Right renal cortex interstitium (tissue), 3 donors: ENCODE measurements at places on chromosomes 6 and 20.

DNA sequence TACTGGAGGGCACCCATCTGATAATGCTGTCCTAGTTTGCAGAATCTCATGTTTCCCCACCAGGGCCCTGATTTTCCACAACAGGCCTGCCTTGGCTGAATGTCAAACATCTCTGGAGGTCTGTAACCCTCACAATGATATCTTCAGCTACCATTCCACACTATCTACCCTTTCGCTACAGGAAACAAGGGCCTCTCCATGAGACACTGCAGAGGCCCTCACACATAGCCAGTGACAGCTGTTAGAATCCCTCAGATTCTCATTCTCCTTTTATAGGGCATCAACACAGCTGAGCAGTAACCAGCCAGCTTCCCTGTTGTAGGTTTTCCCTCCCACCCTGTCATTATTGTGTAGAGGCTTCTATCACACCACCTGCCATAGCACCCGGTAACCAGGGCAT lies 29.6 kb upstream of the MICB start:
- DNase-seq: no peak

- DNase-seq: no peak
Observed at GRCh38 chr6:119647309-119647708, 297.7 kb upstream of the MAN1A1 start.

DNA sequence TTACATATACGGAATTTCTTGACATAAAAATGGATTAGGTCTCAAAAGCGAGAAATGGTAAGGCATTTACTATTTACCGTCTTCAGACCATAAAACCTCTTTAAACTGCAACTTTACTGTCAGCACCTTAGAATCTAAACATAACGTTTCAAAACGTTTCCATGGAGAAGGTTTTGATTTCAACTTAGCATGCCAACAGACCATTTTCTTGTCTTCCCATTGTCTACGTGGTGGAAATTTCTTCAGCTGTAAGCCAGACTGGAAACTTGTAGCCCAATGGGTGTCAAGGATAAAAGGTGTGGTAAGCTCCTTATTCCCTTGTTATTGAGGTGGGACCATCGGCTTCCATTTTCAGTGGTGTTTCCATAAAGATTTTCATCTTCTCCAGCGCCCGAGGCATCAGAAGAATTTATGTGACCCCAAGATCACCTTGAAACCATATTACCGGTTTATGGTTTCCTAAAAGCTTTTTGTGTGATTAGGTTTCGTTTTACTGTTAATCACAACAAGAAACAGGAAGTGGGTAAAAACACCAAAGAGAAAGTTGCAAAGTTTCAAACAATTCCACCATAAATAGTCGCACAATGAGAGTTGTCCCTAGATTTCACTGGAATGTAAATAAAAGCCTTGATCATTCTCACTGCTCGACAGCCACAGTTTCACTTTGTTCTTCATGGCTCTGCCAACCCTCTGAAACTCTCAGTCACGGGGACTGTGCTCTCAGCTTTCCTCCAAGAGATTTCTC lies 63.0 kb upstream of the CD2AP start:
- DNase-seq: no peak

DNA sequence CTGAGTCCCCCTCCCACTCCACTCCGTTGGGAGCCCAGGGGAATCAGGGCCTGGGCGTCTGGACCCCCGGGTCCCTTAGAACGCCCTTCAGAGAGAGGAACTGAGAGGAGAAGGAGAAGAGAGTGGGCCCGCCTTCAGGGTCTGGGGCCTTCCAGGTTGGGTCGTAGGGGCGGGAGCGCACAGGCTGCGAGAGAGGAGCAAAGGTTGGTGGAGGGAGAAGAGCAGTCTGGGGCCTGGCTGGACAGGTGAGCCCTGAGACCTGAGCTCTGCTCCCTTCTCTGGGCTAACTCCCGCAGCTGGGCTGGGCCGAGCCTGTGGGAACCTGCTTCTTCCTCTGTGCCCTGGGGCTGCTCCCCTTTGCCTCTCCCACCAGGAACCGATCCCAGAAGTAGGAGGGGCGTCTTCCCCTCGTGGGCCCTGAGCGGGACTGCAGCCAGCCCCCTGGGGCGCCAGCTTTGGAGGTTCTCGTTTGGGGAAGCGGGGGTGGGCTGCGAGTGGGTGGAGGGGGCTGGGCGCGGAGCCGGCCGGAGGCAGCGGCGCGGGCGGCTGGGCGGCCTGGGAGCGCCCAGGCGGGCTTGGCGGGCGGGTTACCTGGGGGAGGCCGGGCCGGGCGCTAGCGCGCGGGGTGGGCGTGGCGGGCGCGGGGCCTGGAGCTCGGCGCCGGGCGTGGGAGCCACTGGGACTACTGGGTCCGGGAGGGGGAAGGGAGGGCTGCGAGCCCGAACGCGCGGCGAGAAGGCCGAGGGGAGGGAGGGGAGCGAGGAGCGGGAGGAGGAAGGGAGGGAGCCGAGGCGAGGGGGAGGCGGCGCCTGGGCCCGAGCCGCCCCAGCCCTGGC lies at the start of gene DDR1:
Gene DDR1 (plus strand): TSS at position 835 of the 836 bp plus-strand sequence. CDS start 4,211 bp downstream, outside the sequence.
- DNase-seq: no peak

DNA sequence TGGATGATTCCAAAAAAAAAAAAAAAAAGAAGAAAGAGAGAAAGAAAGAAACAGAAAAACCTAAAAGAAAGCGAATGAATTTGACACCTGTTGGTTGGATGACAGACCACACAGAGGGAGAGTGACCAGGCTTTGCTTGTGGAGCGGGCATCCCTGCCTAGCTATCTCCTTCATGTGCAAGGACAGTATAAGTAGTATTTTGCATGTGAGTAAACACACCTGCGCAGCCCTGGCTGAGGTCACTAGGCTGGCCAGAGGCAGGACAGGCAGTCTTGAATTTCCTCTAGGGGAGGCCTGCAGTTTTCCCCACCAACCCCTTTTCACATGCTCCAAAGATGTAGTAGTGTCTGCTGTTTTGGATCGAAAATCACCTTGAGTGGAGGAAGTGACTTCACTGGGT lies 126.4 kb downstream of the CCDC170 start:
- DNase-seq: no peak

- no peak for DNase-seq
Observed at GRCh38 chr20:33697129-33697528, 10.9 kb upstream of the E2F1 start.

GRCh38 chr6:105001906-105002305 lies 45.0 kb downstream of the LIN28B start:
- no peak for DNase-seq

GRCh38 chr6:327538-328116 lies 35.3 kb downstream of the DUSP22 start:
- no peak for DNase-seq

DNA sequence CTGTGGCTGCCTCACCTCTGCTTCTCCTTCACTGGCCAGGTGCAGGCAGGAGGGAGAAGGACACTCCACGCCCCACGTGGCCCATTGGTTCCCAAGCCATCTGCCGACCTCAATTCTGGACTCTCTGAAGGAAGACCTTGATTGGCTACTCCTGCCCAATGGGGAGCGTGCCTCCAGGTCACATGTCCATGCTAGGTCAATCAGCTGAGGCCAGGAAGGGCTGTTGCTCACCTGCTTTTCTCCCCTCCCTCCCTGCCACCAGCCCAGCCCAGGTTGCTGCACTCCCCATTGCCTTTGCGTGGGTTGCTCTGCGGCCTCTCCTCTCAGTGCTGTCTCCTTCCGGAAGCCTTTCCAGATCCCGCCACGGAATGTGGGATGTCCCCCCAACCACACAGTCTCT lies 21.9 kb upstream of the CDH4 start:
- no peak for DNase-seq

DNA sequence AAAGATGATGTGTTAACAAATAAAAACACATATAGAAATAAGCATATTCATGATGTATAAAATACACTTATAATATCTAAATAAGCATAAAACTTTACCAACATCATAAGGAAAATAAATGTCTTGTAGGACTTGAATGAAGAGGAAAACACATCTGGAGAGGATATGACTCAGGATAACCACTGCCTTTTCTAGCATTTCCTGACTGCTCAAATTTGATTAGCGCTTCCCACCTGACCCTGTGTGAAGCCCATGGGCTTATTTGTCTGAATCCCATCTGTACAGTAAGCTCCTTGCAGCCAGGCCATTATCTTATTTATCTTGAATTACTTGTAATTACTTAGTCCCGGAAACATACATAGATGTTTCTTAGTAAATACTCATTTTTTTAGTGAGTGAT lies 608.6 kb downstream of the COL12A1 start:
- DNase-seq: no peak

GRCh38 chr6:164947164-164947563 lies 362.2 kb downstream of the C6orf118 start:
- no peak for DNase-seq

GRCh38 chr6:140230282-140230681 lies 855.8 kb upstream of the CITED2 start:
- no peak for DNase-seq

- no peak for DNase-seq
Observed at GRCh38 chr6:122620902-122621301, 10.7 kb downstream of the PKIB start.

DNA sequence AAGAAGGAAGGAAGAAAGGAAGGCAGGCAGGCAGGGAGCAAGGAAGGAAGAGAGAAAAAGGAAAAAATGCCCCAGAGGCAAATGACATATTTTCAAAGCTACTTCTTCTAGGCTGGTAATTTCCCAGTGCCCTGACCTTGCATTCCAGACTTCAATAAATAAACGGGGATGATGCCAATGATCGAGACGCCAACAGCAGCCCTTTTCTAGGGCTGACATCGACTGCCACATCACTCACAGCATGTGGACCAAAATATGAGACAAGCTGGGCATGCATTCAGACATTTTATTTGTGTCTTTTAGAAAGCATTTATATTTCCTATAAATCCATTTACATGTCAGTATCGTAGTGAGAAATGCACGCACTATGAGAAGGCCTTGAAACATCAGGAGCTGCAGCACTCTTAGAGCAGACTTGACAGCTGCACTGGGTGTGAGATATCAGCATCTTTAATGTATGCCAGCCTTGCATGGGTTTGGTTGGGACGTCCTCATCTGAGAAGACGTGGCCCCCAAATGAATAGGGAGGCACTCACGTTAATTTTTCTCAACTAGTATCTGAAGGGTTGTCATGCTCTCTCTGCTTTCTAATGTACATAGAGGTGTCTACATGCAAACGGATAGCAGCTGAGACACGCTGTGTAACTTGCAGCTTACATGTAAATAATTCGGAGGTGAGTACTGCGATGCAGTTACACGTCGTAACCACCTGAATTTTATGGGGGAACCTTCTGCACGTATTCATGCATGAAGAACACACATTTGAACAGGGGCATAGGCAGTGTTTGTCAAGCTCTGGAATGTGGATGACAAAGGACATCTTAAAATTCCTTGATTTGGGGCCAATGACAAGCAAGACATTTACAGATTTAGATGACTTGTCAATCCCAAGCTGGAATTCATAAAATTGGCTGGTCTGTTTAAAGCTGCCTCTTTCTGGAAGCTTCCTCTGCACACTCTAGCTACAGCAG lies 149.1 kb upstream of the AGPAT4 start:
- no peak for DNase-seq

- no peak for DNase-seq
Observed at GRCh38 chr6:106125925-106126435, 39.8 kb downstream of the PRDM1 start.
